ENCODE measurements at places on chromosomes 5 and 9.

DNA sequence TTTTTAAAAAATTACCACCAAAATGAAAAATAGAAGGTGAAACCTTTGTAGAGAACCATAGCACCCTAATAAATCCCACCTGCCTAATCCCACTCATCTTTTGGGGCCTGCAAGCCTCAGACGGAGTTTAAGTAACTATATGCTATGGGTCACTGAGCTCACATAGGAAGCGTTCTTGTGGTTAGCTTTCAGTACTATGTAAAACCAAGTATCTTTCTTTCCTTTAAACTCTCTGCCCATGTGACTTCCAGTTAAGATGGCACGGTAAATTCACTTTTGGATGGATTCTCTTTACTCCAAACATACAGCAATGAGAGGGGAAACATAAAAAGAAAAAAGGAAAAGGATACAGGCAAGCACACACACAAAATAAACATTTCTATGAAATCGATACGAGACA, 50.9 kb downstream of the FANCC start:
- DNase-seq, result no peak

DNA sequence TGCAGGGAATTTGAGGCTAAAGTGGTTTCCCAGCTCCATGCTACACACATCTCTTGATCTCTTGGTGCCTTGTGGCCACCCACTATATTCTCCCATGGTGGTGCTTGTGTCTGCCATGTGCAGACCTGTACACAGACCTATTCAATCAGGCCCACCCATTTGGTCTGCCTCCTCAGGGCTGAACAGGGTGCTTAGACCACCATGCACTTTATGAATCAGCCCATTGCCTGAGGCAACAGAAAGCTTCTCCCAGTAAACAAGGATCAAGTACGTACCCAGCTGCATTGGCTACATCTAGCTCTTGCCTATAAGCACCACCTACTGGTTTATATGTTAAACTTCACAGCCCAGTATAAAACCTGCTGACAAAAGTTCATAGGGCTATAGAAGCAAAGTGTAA, 664.3 kb upstream of the EDIL3 start:
- peak; percentile 24 for DNase-seq

GRCh38 chr9:137149942-137150616, 11.1 kb downstream of the GRIN1 start:
- no peak for DNase-seq

- no peak for DNase-seq
These were observed 168.3 kb downstream of the PRR16 start for GRCh38 chr5:120632430-120632829.

- no peak for DNase-seq
These were observed 27.8 kb downstream of the UBE2D2 start for GRCh38 chr5:139588962-139589361.

- DNase-seq, result no peak
These were observed 247.9 kb downstream of the MSX2 start for GRCh38 chr5:174972291-174972690.

GRCh38 chr5:26487553-26487952, 550.8 kb downstream of the CDH9 start:
- DNase-seq, result no peak

DNA sequence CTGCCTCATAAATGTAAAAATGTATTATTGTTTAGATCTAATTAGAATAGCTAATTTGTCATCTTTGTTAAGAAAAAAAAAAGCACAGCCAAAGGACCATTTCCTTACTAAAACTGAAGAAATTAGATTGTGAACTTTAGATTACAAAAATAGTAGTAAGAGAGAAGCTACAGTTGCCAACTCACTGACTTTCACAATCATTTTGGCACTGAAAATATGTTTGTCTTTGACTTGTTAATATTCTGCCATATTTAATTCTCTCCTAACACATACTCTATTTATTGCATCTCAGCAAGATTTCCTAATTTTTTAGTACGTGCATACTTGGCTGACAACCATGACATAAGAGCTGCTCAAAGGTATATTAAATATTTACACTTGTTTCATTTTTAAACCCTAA, 297.1 kb downstream of the TUSC1 start:
- no peak for DNase-seq

DNA sequence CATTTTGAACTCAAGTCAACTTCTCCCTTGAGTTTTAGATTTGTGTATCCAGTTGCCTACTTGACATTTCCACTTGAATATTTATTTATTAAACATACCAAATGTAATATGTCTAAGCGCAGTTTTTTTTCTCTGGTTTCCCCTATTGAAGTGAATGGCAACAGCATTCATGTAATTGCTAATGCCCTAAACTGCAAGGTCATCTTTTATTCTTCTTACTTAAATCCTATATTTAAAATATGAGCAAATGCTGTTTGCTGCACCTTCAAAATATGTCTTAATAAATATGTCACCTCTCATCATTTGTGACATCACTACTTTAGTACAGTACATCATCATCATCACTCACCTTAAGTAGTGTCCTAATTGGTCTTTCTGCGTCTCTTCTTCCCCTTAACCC, 22.4 kb downstream of the SMAD5 start:
- no peak for DNase-seq

GRCh38 chr9:9790216-9790872, 822.5 kb downstream of the PTPRD start:
- DNase-seq, result peak; percentile 83

DNA sequence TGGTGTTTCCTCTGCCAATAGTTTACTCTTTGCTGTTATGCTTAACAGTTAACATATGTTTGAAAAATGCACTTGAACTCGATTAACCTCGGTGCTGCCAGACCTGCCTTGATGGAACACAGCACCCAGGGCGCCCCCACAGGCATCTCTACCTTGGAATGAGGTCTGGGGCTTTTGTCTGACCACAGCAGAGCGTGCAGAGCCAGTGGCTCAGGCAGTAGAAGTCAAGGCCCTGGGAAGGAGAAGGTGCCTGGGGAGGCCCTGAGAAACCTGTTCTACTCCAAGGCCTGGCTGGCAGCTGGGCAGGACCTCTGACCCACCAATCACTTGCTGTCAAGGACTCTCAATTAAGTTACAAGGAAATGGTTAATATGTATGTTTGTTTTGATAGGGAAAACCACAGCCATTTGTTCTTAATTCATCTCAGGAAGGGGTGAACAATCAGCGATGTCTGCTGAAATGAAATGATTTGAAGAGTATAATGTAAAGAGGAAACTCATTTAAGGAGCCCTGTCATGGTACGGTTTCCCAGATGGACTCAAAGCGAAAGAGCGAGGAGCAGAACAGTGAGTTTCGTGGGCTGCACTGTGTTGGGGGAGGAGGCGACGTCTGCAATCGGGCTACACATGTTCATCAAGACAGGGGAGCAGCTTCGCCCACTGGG, 21.9 kb downstream of the MACROH2A1 start:
- DNase-seq, result no peak

GRCh38 chr5:90994796-90995195, 388.3 kb downstream of the ARRDC3 start:
- DNase-seq, result no peak

- no peak for DNase-seq
These were observed 77.1 kb upstream of the ADAMTS2 start for GRCh38 chr5:179422213-179422855.

- DNase-seq, result peak; percentile 45
These were observed 696.9 kb downstream of the MAT2B start for GRCh38 chr5:164202338-164202737.

DNA sequence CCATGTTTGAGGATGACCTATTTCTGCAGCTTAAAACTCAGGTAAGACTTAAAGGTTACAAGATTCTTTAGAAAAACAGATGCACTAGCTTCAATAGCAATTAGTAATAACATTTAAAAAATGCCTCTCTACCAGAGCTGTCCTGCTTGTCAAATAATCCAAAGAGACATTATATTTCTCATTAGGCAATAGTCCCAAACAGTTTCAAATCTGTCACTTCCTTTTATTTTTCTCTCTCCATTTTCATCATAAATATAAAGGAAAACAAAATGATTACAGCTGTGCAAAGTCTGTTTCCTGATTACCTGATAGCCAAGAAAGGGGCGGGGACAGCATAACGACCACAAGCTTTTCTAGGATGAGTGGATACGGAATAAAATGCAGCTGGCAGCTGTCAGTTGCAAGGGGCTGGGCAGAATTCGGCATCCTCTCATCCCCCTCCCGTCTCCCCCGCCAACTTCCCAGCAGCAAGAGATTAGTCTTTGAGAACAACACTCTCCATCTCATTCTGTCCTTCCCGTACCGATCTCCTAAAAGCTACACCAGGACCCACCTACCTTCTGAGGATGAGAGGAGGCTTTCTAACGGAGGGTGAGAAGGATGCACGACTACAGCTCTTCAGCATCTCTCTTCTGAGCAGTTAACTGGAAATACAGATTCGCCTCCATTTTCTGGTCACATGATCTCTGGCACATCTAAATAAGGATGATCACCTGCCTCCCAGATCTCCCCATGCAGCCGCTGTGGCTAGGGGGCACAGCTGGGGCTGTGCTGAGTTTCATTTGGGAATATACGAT, 72.5 kb upstream of the PCA3 start:
- peak; percentile 74 for DNase-seq

DNA sequence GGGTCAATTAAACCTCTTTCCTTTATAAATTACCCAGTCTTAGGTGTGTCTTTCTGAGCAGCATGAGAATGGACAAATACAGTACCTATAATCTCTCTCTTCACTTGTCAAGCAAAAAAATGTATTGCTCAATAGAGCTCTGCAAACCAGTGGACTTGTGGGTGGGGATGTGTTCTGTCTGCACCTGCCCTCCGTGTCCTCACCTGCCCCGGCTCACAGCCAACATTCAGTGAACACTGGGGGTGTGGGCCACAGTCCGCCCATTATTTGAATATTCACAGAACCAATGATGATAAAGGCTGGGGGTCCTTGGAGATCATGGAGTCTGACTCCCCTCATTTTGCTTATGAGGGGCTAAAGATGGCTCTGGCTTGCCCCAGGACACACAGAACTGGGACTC, 36.9 kb upstream of the MED27 start:
- DNase-seq, result no peak

GRCh38 chr5:15547261-15547839, 47.4 kb downstream of the FBXL7 start:
- peak; percentile 6 for DNase-seq

DNA sequence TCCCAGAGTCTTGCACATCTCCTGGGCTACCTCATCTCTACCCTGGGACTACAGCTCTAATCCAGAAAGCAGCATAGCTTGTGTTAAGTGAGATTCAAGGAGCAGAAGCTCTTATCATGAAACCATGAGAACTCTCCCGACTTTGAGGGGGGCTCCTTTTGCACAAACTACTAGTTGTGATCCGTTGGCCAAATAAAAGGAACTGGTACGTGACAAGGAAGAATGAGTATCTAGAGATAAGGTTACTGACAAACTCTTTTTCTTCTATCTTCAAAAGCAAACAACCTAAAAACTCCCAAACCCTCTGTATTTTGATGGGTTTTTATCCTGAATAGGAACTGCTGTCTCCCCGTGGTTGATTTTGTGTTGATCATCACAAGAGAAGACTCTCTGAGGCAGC, 168.5 kb downstream of the SLC24A2 start:
- no peak for DNase-seq

- no peak for DNase-seq
These were observed 230.0 kb upstream of the IRX1 start for GRCh38 chr5:3365501-3366215.

DNA sequence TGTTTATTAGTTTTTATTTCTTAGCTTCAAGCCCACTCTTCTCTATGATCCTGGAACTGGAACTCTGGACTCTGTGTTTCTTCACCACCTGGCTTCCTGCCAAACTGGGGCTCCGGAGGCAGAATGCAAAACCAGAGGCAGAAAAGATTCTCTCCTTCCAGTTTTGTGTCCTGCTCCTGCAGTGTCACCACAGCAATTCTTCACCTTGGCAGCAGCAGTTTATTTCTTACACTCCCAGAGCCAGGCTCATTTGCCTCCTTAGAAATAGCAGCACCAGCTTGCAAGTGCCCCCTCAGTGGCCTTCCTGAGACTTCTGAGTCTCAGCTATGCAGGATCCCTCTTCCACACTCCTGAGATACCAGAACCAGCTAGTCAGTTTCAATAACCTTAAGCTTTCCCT, 26.7 kb upstream of the CAMK4 start:
- DNase-seq, result peak; percentile 15

GRCh38 chr9:16171911-16172310, 619.1 kb downstream of the CCDC171 start:
- DNase-seq, result peak; percentile 51

DNA sequence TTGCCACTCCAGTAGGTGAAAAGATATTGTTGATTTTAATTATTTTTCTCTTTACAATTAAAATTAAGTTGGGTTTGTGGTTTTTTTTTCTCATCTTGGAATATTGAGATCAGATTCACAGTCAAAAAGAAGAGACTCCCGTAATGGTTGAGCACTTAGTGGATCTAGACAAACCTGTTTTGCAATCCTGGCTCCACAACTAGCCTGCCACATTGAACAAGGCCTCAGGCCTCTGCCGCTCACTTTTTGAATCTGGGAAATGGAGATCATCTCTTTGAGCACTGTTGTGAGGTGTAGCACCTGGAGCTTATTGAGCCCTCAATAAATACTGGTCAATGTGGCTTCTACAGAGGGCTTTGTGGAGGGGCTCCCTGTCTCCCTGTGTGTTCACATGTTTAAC, 37.1 kb upstream of the RARS1 start:
- no peak for DNase-seq

GRCh38 chr9:90925581-90926257, 124.1 kb downstream of the SYK start:
- DNase-seq, result no peak

GRCh38 chr5:175685701-175686350, 28.0 kb downstream of the HRH2 start:
- no peak for DNase-seq

GRCh38 chr5:9712911-9713310, 82.8 kb upstream of the TAS2R1 start:
- DNase-seq, result no peak

DNA sequence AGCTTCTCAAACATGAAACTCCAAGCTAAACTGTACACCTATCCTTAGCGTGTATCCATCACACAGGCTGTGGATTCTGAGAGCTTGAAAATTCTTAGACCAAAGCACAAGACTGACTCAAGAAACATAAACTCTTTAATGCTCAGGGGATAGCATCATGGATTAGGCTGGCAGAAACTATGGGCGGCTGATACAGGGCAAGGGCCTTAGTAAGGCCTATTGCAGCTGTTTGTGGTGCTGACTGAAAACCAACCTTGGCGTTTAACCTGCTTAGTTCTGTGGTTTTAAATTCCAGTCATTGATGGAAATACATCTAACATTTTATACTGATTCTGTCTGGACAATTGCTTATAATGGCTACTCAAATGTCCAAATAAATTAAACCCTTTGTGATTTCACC, 183.7 kb downstream of the TLR4 start:
- DNase-seq, result no peak

DNA sequence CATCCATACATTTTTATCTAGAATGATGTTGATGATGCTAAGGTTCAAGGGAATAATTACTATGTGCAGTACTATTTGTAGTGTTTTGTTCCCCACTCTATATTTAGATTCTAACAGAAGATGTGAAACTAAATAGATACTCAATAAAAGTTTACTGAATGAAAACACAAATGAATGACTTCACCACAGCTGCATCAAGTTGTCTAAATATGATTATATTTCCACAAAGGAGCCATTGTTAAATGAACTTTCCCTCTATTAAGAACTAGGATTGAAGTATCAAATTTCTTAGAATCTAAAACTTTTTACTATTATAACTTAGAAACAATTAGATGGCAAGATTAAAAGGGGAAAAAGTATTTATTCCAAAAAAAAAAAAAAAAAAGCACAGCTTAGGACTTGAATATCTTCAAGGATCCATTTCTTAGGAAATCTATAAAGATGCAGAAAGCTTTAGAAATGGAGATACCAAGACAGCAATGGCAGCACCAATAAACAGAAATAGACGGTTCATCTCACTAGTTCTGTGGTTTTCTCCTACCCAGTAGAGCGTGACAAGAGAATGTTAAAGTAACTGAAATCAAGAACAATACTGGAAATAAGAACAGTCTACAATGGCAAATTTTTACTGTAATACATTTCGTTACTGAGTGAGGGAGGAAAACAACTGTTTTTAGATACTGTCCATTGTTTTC, 347.6 kb downstream of the EBF1 start:
- no peak for DNase-seq
